AG09319 (cell line): ENCODE measurements at places on chromosomes 4 and X.

GRCh38 chr4:82213485-82214417 is 160.0 kb downstream of the HNRNPD start:
- DNase-seq, result no peak

- DNase-seq, result no peak
These were observed 228.2 kb downstream of the PCDH10 start for GRCh38 chr4:133377286-133377685.

GRCh38 chr4:184510401-184510800 is 36.1 kb upstream of the IRF2 start:
- DNase-seq, result no peak

DNA sequence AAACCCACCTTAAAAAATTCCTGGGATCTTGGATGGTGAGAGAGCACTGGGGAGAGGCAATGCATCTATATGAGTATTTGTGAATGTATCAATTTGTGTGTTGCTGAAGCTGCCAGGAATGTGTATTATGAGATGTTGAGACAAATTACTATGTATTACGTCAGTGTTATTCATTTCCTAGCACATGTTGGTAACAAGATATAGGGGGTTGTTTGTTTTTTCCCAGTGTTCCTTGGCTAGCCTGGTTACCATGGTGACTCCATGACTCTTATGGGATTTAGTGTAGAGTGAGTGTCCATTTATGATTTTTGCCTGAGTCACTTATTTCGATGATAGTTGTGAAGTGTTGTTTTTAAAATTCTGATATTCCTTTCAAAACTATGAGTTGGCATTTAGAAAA is 65.6 kb downstream of the RAB40A start:
- peak; percentile 83 for DNase-seq

GRCh38 chr4:48375651-48376304 is 34.4 kb downstream of the SLAIN2 start:
- peak; percentile 53 for DNase-seq

- DNase-seq, result no peak
These were observed 106.4 kb downstream of the AMELX start for GRCh38 chrX:11399489-11400094.

- DNase-seq, result no peak
These were observed 139.5 kb upstream of the NOCT start for GRCh38 chr4:138875891-138876608.

DNA sequence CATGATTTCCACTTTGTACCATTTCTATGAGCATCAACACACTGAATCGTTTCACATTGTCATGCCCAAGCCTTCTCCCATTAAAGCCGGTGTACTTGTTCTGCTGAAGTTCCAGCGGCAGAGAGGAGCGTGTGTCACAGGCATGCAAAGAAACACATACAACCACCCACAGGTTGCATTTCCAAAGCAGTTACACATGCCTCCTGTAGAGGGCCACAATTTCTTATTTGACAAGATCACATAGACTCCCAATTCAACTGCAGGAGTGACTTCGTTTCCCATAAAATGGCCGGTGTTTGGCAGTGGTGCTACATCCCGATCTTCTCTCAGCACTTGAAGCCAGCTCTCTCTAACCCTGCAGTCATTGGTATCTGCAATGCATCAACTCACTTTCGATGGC is 992.6 kb downstream of the NLGN4X start:
- DNase-seq, result no peak

GRCh38 chrX:79443121-79443520 is 76.0 kb upstream of the ITM2A start:
- DNase-seq, result no peak

DNA sequence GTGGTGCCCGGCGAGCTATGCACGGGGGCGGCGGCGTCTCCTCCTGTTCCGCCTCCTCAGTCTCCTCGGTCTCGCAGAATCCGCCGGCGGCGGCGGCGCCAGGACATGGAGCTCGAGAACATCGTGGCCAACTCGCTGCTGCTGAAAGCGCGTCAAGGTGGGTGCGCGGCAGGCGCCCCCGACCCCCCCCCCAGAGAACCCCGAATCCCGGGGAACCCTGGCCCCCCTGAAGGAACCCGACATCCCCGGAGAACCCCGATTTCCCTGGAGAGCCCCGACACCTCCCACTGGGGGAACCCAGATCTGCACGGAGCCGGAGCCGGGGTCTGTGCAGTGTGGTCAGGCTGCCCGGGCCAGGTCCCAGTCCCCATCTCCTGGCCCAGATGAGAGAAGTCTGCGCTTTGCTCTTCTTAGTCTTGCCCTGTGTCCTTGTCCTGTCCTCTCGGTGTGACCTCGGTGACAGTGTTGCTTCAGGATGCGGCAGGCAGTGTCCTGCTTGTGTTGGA is 648 bp downstream of the GRK4 start:
- no peak for DNase-seq

- no peak for DNase-seq
These were observed 95.9 kb upstream of the FAT1 start for GRCh38 chr4:186819342-186820086.

DNA sequence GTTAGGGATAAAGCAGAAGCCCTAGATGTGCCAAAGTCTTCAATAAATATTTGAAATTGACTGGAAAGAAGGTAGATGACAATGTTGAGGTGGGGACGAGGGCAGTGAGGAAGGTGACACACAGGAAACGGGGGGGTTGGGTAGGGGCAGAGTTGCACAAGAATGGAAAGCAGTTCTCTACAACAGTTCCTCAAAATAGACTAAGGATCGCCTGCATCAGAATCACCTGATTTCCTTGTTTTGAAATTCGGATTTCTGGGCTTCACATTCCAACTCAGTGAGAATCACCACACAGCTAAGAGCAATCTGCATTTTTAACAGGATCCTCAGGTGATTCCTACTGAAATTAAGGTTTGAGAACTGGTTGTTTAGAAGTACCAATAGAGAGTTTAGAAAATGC is 70.6 kb downstream of the ARFIP1 start:
- no peak for DNase-seq

DNA sequence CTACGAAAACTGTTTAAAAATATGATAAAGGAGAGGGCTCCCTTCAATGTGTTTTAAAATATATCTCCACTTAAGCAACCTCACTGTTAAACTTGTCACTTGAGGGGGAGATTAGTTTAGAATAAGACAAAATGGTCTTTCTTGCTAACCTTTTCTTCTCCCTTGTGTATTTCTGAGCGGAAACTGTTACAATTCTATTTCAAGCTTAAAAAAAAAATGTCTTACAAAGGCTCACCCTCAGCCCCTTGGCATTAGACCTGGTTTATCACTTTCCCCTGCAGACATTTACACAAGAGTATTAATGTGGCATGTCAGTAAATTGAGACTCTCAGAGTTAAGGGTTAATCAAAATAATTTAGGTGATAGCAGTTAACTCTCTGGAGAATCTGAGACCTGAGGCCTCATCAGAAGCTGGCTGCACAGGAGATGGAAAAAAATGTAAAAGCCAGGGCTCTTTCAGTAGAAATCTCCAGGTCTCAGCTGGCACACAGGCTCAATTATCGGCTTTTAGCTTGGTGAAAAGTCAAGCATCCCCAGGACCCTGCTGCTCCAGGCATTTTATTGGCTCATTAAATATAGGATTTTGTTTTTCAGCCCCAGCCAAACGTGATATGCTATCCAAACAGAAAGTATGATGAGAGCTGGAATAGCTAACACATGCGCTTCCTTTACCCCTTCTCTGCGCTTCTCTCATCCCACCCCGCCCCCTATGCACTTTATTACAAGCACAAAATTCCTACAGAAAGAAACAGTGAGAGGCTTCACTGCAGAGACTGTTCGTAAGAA is 130.5 kb downstream of the PPA2 start:
- DNase-seq, result no peak

GRCh38 chr4:48450740-48451139 is 32.4 kb upstream of the SLC10A4 start:
- DNase-seq, result no peak

DNA sequence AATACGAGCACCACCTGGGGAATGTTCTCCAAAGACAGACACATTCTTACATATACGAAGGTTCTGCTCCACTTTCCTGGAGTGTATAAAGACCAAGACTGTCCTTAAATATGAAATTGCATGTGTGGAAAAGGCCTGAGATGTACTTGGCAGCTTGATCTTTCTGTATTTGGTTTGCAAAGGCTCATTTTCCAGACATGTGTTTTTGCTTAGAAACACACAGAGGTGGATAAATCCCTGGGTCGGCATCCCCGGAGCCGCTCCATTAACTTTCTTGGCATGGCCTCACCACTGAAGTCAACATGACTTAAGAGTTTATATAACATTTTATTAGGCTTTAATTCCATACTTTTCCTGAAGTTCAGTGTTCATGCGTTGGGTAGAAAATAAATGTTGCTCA is 239.4 kb downstream of the LDB2 start:
- DNase-seq, result peak; percentile 82

GRCh38 chrX:137428766-137429591 is 136.9 kb upstream of the ZIC3 start:
- no peak for DNase-seq

DNA sequence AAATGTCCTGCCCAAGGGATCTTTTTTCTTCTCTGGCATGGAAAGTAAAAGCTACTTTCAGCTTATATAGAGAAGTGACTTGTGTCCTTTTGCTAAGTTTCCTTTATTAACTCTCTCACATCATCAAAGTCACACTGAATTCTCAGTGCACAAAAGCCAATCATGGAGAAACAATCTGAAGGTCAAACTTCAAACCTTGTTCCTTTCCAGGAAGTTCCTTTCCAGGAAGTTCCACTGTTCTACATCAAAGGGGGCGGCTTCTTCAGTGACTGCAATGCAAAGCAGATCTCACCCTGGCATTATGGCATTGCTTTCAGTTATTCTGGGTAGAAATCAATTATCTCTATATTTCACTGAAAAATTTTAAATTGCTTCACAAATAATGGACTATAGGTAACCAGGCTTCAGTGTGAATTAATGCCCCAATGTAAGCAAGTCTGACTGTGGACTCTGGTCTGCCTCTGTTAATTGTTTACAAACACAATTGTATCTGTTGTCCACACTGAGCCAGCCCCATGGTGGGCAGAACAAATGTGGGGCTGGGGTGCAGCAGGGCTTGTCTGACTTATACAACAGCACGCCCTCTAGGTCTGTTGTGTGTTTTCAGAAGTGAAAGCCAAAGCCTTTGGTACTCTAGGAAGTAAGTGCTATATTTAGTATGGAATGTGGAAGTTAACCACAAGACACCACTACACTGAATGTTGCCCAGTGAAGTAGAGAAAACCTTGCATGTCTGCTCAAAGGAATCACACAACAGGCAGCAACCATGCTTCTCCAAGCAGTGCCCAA is 98.8 kb downstream of the CDS1 start:
- peak; percentile 19 for DNase-seq

DNA sequence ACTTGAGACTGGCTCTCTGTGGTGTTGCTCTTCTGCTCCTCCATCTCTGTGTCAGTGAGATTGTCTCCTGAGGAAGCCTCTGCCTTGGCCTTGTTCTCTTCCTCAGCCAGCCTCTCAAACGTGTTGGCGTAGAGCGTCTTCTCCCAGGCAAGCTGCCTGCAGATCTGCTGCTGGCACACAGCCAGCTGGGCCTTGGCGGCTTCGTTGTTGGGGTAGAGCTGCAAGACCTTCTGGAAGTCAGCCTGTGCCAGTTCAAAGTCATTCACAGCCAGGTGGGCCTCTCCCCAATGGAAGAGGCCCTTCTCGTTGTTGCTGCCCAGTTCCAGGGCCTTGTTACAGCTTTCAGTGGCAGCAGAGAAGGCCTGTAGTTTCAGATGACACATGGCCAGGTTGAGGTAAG is 159.1 kb downstream of the NDST3 start:
- no peak for DNase-seq

- no peak for DNase-seq
These were observed 112.4 kb upstream of the CXCL13 start for GRCh38 chr4:77493120-77493752.

GRCh38 chrX:102863735-102864134 is 73.3 kb upstream of the RAB40AL start:
- peak; percentile 50 for DNase-seq

GRCh38 chr4:186563761-186564160 is 8.4 kb upstream of the MTNR1A start:
- no peak for DNase-seq

- no peak for DNase-seq
These were observed 562 bp upstream of the OSTC start for GRCh38 chr4:108649863-108650211.

GRCh38 chr4:163536091-163536490 is 41.6 kb downstream of the TMA16 start:
- no peak for DNase-seq

- no peak for DNase-seq
These were observed 643.6 kb downstream of the PDHA2 start for GRCh38 chr4:96483308-96484030.

GRCh38 chrX:150143721-150144440 is 205.6 kb upstream of the EOLA2 start:
- DNase-seq, result no peak

GRCh38 chrX:1151378-1152077 is 60.9 kb downstream of the CRLF2 start:
- no peak for DNase-seq

- DNase-seq, result no peak
These were observed 15.8 kb upstream of the SFRP2 start for GRCh38 chr4:153804722-153805121.

GRCh38 chr4:141797966-141798365 is 161.6 kb downstream of the IL15 start:
- DNase-seq, result no peak

DNA sequence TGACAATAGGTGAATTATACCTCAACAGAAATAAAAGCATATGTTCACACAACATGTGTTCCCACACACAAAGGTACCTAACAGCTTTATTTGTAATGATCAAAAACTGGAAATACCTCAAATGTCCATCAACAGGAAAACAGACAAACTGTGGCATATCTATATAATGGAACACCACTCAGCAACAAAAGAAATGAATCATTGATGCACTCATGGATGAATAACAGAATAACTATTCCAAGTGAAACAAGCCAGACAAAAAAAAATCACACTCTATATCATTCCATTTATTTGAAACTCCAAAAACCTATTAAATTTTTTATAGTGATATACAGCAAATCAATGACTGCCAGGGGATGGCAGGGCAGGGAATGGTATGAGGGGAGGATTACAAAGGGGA is 148.1 kb downstream of the PLS3 start:
- no peak for DNase-seq

DNA sequence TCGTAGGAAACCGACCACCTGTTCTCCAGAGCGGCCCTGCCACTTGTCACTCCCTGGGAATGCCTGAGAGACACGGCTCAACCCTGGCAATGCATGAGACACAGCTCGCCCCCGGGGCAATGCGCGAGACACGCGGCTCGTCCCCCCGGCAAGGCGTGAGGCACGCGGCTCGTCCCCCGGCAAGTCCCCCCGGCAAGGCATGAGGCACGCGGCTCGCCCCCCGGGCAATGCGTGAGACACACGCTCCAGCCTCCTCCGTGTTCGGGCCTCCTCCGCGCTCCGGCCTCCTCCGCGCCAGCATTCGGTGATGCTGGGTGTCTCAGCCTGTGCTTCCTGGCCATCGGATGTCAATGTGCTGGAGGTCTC is 27.5 kb upstream of the CPLX1 start:
- DNase-seq, result no peak

DNA sequence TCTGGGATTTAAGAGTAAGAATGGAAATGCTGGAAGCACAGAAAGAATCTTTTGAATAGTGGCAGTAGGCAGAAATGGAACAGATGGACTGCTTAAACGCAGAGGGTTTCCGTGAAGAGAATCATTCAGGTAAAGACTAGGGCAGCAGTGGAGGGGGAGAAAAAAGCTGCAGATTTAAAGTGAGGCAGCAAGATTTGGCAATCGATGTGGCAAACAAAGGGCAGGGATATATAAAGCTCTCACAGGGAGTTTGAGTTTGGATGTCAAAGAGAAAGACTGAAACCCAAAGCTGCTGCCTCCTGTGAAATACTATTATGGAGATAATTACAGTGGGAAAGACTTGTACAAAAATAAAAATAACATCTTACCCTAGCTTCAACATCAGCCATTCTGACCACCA is 384.0 kb downstream of the CENPC start:
- DNase-seq, result no peak

- DNase-seq, result no peak
These were observed 76.1 kb downstream of the NWD2 start for GRCh38 chr4:37320513-37321235.
